ENCODE measurements at places on chromosomes 4 and X.

DNA sequence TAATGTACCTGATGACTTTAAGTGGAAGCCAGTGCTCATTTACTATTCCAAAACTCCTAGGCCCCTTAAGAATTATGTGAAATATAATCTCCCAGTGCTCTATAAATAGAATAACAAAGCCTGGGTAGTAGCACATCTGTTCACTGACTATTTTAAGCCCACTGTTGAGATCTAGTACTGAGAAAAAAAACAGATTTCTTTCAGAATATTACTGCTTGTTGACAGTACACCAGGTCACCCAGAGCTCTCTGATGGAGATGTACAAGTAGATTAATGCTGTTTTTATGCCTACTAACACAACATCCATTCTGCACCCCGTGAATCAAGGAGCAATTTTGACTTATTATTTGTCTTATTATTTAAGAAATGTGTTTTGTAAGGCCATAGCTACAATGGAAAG, 75.7 kb downstream of the FAM47C start:
- DNase-seq: no peak

- DNase-seq: peak; percentile 11
Observed at GRCh38 chr4:39043861-39044363, 11.7 kb upstream of the TMEM156 start.

DNA sequence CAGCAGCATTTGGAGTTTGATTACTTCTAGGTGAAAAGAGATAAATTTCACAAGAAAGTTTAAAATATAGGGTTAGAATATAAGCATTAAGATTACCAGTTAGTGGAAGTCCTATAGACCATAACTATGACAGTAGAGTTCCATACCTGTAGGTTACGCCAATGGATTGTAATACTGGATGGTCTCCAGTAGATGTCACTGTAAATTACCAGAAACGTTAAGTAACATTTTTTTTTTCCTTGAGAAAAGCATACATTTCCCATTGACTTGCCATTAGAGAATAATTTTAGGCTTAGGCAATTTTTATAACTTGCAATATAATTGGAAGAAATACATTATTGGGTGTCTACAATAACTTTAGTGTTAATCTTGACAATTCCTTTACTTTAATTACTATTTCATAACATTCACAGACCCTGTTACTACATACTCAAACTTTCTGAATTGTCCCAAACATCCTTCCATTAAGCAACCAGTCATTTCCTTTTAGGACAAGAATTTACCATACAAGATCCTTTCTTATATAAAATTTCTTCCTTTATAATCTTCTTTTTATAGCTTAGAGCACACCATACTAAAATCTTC, 304.1 kb upstream of the TECRL start:
- no peak for DNase-seq

DNA sequence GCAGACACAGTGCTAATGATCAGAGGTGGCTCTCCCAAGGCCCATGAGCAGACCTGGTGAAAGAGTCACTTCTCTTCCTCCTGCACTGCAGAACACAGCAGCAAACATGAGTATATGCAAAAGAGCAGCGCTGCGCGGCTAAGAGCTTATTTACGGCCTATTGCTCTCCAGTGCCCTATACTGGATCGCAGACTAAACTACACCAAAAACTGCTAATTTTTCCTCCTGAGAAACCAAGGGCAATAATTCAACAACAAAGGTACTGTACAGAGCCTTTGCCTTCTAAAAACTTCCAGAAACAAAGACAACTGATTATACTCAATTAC, 702.5 kb downstream of the ARAP2 start:
- no peak for DNase-seq

DNA sequence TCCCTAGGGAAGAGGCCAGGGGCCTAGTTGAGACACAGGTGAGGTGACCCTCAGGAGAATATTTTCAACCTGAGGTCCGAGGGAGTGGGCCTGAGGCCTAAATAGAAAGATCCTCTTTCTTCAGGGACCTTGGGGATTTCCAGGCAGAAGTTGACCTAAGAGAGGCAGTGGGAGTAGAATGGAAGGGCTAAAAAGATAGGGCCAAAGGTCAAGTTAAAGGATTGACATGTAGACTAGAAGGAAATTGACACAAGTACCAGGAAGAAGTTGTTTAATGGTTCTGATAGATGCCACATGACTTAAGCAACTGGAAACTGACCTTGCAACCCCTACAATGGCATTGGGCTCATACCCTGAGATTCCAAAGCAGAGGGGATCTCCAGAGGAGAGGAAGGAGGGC, 76.9 kb downstream of the SHROOM3 start:
- no peak for DNase-seq

Data from stimulated activated naive CD4-positive, alpha-beta T cell treated with Interleukin-2 at 50 U/mL for 16 hours (primary cell).